Thyroid gland (tissue), 4 donors: ENCODE measurements at places on chromosomes 13 and 19. TPM values are rescaled to one million over a fixed set of nuclear protein-coding genes. Genes with fewer than 3 reads are reported as not detected.

- peak; percentile 76 for DNase-seq
Measured at GRCh38 chr19:12796146-12797071, 5.1 kb downstream of the JUNB start.

TRPM4 gene
- total RNA-seq = 36.4 TPM

DNA sequence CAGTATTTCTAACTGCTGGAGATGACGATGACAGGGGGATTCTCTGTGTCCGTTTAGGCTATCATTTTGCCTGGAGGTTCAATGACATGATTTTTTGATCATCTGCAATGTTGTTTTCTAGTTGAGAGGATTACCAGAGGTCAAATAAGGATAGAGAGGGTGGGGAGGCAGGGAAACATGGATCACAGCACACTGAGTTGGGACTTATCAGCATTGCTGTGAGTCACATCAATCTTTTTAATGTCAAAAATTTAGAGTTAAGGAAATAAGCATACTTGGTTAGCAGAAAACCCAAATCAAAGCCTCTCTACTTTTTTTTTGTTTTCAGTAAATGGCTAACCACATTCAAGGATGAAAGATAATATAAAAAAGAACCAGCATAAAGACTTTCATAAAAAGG lies 43.0 kb upstream of the CSNK1A1L start:
- no peak for DNase-seq

SYMPK gene
- 56.8 TPM for total RNA-seq

GRCh38 chr19:58009666-58010301 lies 7.2 kb upstream of the ZNF606 start:
- peak; percentile 93 for DNase-seq

DNA sequence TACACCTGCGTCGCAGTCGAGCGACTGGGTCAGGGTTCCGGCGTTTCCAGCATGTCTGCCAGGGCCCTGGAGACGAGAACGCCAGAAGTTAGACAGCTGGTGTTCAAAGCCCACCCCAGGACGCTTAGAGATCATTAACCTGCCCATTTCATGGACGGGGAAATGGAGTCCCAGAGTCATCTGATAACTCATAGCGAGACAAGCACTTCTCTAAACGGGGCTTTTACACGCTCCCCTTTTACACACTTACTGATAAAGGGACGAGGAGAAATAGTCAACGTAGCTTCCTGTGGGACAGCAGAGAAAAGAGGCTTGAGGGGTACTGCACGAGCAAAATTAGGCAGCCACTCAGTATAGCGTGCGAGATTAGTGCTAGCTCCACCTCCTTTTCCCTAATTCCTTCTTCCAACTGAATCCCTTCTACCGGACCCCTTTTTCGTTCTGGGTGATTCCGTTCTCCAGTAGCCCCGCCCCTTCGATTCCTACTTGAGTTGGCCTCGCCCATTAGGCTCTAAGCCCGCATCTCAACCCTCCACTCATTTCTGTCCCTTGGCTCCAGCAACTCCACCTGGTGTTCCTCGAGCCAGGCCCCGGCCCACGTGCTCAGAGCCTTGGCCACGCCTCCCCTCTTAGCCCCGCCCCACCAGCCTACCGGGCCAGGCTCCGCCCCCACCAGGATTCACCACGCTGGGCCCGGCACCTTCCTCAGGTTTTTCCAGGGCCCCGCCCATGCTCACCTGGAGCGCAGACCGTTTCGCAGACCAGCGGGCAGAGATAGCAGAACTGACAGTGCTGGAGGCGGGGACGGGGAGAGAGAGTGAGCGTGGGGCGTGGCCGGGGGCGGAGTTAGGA lies 3.7 kb downstream of the HRC start:
- peak; percentile 97 for DNase-seq

PALM gene
- total RNA-seq = 31.2 TPM

DNA sequence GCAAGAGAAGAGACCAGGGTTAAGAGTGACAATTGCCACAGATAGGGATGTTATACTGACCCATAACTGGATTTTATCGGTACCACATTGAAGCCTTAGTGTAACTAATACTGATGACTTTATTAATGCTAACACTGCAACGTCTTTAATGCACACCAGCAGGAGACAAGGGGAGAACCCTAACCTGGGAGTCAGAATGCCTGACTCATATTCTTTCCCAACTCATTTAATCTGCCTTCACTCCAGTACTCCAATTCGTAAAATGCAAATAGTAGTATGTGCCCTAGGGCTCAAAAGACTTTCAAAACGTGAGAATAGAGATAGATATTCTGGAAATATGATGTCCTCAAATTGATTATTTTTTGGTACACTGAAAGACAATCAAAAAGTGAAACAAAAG lies 62.4 kb downstream of the GPC6 start:
- no peak for DNase-seq

- DNase-seq = no peak
Measured at GRCh38 chr13:28538932-28539331, 44.0 kb upstream of the FLT1 start.

DNA sequence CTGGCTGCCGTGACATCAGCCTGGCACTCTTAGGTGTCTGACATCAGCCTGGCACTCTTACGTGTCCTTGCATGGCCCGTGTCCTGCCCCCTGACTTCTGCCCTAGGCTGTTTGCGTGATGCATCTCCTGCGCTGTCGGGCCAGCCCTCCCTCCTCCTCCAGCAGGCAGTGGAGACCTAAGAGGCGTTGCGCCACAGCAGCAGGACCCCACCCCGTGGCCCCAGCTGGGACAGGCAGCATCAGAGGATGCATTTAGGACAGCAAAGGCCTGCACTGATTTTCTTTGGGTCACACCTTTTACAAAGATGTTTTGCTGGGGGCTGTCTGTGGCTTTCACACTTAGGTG lies 65.3 kb downstream of the GPR12 start:
- no peak for DNase-seq

SULT2A1 gene
- total RNA-seq = not detected

CACNG8 gene
- total RNA-seq = not detected

DNA sequence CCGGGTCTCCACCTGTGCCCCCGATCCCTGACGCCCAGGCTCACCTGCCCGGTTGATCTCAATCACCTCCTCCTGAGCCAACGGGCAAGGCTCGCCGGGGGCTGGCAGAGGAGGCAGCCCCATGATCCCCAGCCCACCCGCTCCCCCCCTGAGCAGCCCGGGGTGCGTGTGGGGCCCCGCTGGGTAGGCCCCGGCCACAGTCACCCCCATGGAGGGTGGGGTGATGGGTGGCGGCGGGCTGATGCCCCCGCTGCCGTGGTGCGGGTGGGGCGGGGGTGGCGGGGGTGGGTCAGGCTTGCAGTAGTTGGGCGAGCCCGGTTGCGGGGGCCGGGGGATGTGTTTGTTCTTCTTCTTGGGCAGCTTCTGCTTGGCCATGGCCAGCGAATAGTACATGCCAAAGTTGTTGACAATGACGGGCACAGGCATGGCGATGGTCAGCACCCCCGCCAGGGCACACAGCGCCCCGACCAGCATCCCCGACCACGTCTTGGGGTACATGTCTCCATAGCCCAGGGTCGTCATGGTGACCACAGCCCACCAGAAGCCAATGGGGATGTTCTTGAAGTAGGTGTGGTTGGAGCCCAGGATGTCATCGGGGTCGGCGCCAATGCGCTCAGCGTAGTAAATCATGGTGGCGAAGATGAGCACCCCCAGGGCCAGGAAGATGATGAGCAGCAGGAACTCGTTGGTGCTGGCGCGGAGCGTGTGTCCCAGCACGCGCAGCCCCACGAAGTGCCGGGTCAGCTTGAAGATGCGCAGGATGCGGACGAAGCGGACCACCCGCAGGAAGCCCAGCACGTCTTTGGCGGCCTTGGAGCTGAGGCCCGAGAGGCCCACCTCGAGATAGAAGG lies 6.0 kb downstream of the KCNC3 start:
- no peak for DNase-seq

HSPB6 gene
- total RNA-seq = 17.3 TPM

- DNase-seq = no peak
Measured at GRCh38 chr13:27370305-27370872, 54.0 kb upstream of the GTF3A start.

GRCh38 chr13:94154367-94154766 lies 325.1 kb downstream of the DCT start:
- DNase-seq = peak; percentile 80

ZSCAN5C gene
- total RNA-seq = not detected

- DNase-seq = peak; percentile 1
Measured at GRCh38 chr13:38348861-38349389, 726 bp upstream of the UFM1 start.

DNA sequence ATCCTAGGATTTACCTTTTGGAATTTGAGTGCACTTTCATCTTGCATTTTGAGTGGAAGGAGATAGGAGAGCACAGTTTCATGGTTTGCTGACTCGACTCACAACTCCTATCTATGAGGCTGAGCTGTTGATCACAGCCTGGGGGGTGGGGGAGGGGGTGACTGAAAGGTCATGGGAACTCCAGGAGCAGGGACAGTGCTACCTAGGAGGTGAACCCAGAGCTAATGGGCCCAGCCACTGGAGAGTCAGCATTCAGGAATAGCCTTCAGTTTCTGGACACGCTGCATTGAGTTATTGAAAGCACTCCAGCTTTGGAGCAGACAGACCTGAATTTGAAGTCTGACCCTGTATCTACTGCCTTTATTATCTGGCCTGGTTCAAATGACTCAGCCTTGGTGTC lies 339.9 kb downstream of the SLC7A1 start:
- peak; percentile 55 for DNase-seq

DNA sequence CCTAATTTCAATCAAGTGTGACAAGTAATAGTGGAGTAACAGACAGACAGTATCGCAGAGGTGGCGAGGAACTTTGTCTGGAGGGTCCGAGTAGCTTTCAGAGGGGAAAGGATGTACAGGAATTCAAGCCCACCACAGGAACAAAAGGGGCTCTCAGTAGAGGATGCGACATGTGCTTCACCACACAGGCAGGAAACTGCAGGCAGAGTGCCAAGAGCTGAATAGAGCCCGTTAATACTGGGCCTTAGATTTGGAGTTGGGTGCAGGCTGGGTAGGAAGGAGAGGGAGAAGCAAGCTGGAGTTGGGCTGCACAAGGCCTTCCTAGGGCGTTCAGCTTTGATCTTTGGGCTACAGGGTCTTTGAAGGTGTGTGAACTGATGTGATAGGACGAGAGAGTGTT lies 1.2 kb downstream of the CCDC70 start:
- no peak for DNase-seq

MEIOSIN gene
- total RNA-seq = not detected
